ENCODE measurements at places on chromosomes 7 and 10.
A peak's percentile ranks its signal among the peaks of the same experiment; 100 is the strongest.

GRCh38 chr10:108184114-108184513 is 1019.6 kb upstream of the SORCS1 start:
- DNase-seq = no peak

DNA sequence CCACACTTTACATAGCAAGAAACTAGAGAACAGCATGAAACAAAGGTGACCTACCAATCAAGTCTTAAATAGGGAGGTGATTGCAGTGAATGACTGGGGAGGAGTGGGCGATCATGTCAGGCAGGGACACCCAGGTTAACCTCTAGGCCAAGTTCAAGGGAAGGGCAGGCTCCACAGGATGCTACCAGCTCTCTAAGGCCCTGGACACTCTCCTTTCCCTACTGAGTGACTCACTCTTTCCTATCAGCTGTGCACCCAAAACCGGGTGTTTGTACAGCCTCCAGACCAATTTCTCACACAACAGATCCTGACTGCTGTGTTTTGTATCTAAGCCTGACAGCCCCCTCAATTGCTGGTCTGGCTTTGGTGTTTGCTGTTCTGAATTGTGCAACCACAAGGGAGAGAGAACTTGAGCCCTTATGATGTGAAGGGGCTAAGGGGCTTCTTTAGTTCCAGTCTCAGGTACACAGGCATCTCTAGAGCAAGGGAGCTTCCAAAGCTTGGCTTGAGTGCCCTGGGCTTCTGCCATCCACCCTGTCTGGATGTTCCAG is 107.8 kb downstream of the TBXAS1 start:
- DNase-seq = peak; percentile 95

DNA sequence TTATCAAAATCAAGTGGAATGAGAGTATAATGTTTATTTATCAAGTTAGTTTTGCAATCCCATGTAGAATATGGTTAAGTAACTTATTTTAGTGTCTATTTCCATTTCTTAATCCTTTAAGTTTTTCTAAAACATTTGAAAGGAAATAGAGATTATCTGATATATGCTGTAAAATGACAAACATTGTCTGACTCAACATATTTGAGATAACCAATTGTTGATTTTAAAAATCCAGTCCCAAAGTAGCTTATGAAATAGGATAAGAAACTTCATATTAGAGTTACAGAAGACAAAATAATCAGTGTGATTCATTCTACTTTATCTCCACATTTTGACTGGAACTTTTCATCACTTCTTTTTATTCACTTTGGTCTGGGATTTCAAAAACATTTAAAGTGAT is 38.7 kb upstream of the CDK1 start:
- peak; percentile 87 for DNase-seq

DNA sequence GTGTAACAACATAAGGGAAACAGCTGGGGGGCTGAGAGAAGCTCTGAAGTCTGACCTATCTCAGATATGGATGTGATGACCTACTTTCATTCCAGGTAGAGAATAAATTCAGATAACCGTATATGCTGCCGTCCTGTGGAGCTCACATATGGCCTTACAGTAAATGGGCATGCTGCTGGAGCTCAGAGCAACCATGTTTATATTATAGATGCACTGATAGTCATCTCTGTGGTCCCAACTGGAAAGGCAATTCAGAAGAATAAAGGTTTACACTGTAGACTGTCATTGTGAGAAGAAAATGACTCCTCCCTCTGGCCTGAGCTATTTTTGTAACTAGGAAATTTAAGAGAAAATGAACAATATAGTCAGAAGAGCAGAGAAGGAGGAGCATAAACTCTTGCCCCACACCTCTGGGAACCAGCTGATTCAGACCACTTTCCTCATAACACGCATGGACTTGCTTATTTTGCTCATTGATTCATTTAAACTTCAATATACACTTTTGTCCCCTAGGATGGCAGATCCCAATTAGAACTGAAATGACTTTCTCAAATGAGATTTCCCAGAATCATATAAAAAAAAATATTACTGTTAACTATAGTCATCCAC is 69.9 kb upstream of the NXPH1 start:
- DNase-seq = no peak

GRCh38 chr10:6513476-6513875 is 66.6 kb downstream of the PRKCQ start:
- no peak for DNase-seq

DNA sequence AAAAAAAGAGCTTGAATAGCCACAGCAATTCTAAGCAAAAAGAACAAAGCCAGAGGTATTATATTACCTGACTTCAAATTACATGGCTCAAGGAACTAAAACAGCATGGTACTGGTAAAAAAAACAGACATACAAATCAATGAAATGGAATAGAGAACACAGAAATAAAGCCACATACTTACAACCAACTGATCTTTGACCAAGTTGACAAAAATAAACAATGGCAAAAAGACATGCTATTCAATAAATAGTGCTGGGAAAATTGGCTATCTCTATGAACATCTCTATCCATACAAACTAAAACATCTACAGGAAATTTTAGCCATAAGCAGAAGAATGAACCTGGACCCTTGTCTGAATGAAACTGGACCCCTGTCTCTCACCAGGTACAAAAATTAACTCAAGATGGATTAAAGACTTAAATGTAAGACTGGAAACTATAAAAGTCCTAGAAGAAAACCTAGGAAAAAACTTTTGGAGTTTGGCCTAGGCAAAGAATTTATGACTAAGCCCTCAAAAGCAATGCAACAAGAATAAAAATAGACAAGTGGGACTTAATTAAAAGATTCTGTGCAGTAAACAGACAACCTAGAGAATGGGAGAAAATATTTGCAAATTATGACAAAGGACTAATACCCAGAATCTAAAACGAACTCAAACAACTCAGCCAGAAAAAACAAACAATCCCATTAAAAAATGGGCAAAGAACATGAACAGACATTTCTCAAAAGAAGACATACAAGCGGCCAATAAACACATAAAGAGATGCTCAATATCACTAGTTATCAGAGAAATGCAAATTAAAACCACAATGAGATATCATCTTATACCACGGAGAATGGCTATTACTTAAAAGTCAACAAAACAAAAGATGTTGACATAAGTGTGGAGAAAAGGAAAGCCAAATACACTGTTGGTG is 72.8 kb upstream of the DDC start:
- peak; percentile 18 for DNase-seq

GRCh38 chr10:81109200-81109752 is 571.6 kb downstream of the SH2D4B start:
- DNase-seq = no peak

DNA sequence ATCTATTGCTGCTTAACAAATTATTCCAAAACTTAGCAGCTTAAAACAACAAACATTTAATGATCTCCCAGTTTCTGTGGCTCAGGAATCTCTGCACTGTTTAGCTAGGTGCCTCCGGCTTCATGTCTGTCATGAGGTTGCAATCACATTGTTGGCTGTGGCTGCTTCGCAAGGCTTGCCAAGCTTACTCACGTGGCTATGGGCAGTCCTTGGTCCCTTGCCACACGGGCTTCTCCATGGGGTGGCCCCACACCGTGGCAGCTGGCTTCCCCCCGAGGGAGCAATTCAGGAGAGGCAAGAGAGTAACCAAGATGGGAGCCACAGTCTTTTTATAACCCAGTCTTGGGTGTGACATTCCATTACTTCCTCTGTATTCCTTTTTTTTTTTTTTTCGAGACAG is 67.4 kb downstream of the NEURL1 start:
- no peak for DNase-seq

- no peak for DNase-seq
Measured at GRCh38 chr10:10897400-10897799, 120.3 kb upstream of the CELF2 start.

GRCh38 chr10:57506414-57507094 is 761.1 kb downstream of the IPMK start:
- DNase-seq = no peak

DNA sequence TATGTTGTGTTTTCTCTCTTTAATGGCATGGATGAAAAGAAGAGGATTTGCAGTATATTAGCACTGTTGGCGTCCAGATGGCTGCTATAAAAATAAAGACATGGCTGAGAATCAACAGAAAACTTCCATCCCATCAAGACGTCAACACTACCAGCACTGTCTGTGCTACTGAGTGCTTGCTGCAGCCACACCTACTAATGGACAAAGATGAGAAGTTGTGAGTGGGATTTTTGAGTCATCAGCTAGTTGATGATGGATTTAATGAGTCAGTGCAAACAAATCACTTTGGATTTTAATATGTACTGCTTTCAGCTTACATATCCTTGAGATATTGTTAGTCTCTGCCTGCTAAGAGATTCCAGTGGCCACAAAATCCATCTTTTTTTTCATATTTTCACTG is 631.0 kb upstream of the ANKRD30A start:
- DNase-seq = peak; percentile 90

DNA sequence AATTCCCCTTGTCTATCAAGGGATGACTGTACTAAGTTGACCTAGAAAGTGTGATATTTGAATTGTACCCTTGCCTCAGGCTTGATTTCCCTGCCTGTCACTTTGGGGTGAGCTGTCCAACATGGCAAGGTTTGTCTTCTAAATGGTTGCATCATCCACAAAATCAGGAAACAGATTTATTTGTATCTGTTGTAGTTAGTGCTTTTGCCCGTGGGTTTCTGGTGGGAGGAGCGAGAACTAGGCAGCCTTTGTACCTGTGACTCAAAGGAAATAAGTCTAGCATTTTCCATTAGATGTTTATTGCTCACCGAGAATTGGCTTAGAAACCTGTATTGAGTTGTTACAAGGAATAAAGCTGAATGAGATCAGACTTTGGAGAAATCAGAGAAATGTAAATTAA is 650.8 kb downstream of the LRMDA start:
- DNase-seq = no peak

DNA sequence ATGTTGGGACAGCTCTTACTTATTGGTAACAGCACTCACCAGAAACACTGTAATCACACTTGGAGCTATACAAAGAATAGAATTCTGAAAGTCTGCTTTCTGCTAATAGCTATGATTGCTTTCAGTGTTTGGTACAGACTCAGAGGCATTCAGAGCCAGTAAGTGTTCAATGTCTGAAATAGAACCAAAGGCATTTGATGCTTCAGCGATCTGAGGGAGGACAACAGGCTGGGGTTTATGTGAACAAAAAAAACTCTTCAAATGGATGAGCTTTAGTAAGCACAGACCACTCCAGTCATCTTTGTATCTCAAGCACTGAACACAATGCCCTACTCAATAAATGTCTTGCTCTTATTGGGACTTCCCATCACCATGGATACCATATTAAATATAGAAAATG is 322.8 kb upstream of the GRM3 start:
- DNase-seq = no peak

GRCh38 chr10:13371897-13372470 is 23.9 kb upstream of the SEPHS1 start:
- peak; percentile 79 for DNase-seq

DNA sequence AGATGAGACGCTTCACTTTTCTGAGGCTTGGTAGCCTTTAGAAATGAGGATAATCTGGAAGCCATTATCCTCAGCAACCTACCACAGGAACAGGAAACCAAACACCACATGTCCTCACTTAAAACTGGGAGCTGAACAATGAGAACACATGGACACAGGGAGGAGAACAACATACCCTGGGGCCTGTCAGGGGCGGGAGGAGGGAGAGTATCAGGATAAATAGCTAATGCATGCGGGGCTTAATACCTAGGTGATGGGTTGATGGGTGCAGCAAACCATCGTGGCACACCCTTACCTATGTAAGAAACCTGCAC is 48.9 kb downstream of the LRGUK start:
- no peak for DNase-seq

- DNase-seq = no peak
Measured at GRCh38 chr7:33685981-33686683, 219.2 kb upstream of the BMPER start.

DNA sequence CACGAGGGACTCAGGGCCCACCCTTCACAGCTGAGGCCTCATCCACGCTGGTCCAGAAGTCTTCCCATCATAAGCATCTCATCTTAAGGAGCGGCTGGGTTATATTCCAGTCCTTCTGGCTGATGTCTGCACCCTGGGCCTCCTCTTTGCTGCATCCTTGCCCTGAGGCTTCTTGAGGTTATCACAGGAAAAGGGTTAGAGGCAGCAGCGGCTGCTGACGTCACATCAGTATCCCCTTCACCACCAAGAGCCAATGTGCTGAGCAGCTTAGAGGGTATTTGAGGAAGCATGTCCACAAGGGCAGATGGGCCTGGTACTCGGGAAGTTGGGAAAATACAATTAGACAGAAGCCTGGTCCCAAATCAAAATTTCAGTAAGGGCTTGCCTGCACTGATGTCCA is 125.1 kb downstream of the PLXNA4 start:
- no peak for DNase-seq

DNA sequence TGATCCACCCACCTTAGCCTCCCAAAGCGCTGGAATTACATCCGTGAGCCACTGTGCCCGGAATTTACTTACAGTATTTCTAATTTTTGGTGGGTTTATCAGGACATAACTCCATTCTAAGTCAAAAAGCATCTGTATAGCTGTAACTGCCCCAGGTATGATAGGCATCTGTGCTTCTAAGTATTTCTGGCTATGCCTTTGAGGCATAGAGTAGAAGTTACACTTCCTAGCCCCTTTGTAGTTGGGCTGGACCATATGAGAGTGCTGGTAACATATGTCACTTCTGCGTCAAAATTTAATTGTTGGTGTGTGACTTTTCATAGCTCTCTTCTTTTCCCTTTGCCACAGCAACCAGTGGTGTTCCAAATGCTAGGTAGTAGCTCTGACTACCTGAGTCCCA is 153.3 kb downstream of the RTKN2 start:
- DNase-seq = no peak

GRCh38 chr10:133444342-133445267 is 9.1 kb upstream of the SCART1 start:
- DNase-seq = no peak

GRCh38 chr7:129657363-129657762 is 45.8 kb downstream of the NRF1 start:
- DNase-seq = peak; percentile 23

DNA sequence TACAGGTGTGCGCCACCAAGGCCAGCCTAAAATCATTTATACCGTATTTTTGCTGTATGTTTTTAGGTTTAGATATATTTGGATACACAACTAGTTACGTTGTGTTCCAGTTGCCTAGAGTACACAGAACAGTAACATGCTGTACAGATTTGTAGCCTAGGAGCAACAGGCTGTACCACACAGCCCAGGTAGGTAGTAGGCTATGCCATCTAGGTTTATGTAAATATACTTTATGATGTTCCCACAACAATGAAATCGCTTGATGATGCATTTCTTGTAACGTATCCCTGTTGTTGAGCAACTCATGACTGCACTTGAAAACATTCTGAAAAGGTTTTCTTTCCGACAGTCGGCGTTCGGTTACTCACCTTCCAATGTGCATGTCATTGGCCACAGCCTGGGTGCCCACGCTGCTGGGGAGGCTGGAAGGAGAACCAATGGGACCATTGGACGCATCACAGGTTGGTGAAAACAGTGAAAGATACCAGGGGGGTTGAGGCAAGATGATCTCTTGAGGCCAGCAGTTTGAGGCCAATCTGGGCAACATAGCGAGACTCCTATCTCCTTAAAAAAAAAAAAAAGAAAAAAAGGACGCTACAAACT is 7.7 kb downstream of the PNLIP start:
- DNase-seq = no peak
